ENCODE measurements at places on chromosomes 12 and 14.

DNA sequence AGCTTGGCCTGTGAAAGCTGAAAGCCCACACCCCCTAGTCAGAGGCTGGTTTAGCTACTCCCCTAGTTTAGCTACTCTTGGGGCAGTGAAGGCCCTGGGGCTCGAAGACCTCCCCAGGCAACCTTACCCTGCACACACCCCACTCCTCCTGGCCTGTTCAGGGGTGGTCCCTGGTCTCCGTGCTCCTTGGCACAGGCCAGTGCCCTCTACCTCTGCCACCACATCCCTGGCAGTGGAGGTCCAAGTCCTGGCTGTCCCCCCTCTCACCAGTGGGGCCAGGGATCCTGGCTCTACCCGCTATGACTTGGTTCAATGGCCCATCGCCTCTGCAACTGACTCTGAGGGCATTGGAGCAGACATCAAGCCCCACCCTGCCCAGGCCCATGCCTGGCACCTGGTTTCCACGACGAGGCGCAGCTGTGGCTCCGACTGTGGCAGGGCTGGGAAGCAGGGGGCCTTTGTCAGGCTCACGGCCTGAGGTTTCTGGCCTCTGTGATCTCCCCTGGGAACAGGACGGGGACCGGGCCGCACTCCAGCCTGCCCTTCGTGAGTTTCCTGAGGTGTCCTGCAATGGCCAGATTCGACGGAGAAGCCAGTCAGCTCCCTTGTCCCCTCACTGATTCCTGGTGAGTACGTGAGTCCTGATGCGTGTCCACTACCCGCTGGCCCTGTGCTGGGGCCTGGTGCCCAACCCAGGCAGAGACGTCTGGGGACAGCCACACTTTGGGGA is 5.7 kb downstream of the TMEM121 start:
- no peak for DNase-seq

- peak; percentile 13 for DNase-seq
Measured at GRCh38 chr14:63938198-63939005, 85.6 kb downstream of the SYNE2 start.

DNA sequence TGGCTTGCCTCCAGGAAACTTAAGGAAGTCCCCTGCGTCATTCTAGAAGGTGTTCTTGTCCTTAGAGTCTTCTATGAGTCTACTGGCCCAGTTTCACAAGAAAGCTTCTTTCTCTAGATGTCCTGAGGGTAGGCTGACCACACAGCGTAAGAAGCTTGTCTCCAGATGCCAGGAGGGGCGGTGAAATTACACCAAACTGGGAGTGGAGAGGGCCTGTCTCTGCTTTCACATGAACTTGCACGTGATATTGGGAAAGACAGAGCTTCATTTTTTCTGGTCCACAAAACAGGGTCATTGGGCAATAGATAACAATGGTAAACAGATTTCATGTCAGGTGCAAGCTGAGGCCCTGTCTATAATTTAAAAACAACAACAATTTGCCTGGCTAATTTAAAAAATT is 85.7 kb upstream of the TBX3 start:
- no peak for DNase-seq

GRCh38 chr12:56991319-56992246 is 14.8 kb downstream of the ZBTB39 start:
- no peak for DNase-seq

- DNase-seq = no peak
Measured at GRCh38 chr12:102249079-102249841, 51.6 kb upstream of the PMCH start.

GRCh38 chr14:91585856-91586255 is 75.7 kb upstream of the PPP4R3A start:
- no peak for DNase-seq

GRCh38 chr12:65463082-65463481 is 184.6 kb downstream of the MSRB3 start:
- DNase-seq = no peak

DNA sequence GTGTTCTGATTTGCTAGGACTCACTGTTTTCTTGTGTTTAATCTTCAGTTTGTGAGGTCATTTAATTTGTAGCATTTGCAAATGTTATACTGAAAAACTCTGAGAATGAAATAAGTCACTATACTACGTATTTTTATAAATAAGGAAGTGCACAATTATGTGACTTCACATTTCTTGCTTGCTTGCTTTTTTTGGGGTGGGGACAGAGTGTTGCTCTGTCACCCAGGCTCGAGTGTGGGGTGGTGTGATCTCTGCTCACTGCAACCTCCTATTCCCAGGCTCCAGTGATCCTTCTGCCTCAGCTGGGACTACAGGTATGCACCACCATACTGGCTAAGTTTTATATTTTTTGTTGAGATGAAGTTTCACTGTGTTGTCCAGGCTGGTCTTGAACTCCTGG is 32.7 kb downstream of the RBM25 start:
- no peak for DNase-seq

- no peak for DNase-seq
Measured at GRCh38 chr12:120488057-120488640, 7.8 kb upstream of the DYNLL1 start.

- no peak for DNase-seq
Measured at GRCh38 chr12:6020930-6021329, 75.9 kb upstream of the ANO2 start.

GRCh38 chr14:49160983-49161382 is 425.2 kb downstream of the RPS29 start:
- DNase-seq = no peak

DNA sequence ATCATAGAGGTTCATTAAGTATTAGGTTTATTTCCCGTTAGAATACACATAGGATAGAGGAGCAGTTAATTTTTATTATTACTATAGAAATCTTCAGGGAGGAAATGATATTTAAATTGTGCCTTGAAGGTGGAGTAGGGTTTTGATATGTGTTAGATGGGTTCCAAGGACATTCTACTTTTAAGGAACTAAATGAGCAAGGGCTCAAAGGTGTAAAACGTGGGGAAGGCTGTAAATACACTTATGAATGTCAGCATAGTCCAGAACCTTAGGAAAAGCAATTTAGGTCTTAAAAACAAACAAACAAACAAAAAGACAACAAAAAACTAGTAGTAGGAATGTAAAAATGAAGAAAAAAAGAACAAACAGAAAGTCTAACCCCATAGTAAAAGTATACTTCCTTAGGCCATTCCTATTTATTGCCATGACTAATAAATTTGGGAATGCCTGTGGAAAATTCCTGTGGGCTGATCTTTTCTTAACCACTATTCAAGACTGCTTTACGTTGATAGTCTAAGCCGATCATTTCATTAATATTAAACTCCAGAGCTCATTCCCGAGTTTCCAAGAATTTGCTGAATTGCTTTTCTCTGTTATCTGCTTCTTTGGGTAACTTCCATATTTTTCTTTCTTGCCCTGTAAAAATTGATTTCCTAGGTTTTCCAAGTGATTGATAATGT is 180.3 kb downstream of the RAD51B start:
- no peak for DNase-seq

GRCh38 chr12:44224399-44225148 is 388.7 kb downstream of the TMEM117 start:
- DNase-seq = no peak

GRCh38 chr12:108400481-108400880 is 61.4 kb upstream of the CMKLR1 start:
- DNase-seq = no peak

DNA sequence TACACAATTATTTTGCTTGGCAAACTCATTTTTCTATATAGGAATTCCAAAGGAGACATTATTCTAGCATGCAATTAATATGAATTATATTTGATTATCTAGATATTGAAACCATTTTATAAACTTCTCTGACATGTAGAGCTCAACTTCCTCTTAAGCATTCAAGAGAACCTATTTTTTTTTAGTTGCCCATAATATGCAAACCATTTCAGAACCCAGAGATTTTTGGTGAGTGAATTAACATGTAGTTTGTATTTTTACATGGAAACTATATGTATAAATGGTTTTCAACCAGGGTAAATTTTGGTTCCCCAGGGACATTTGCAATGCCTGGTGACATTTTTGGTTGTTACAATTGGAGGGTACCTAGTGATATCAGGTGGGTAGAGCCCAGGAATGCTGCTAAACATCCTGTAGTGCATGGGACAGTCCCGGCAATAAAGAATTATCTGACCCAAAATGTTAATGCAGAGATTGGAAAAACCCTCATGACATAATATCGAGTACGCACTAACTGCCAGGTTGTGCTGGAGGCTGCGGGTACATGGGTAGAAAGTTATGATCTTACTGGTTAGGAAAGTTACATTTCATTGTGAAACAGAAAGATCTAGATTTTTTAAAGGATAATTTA is 338.9 kb upstream of the GARIN2 start:
- no peak for DNase-seq

DNA sequence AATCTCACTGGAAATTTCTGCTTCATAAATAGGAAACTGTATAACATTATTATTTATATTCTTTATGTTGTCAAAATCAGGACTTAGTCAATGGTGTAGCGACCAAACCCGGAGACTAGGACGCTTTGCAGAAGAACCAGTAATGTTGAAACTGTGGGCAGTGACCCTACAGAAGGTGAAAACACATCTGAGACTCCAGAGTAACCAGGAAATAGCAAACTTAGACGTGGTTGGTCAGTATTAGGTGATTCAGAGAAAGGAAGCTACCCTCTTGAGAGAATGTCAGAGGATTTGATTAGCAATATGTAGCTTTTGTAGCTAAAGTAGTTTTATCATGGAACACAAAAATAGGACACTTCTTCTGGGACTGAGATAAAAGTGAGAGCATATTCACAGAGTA is 381.9 kb downstream of the SLC16A7 start:
- DNase-seq = no peak

DNA sequence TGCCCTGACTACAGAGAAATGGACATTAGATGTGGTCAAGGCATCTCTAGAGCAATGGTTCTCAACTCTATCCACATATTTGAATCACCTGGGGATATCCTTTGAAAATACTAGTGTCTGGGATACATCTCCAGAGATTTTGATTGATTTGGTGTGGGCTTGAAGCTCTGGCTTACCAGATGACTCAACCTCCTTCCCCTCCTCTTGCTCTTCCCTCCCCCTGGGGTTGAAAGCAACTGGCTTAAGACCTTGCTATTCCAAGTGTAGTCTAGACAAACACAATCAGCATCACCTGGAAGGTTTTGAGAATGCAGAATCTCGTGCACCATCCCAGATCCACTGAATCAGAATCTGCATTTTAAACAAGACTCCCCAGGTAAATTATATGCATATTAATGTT is 183.8 kb downstream of the DAD1 start:
- DNase-seq = no peak

DNA sequence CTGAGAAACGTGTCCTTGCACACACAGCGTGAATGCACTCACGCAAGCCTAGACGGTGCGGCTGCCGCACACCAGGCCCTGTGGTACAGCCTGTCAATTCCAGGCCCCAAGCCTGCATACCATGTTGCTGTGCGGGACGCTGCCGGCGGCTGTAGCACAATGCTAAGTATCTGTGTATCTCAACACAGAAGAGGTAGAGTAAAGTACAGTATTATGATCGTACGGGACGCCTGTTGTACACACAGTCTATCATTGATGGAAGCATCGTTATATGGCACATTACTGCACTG is 45.0 kb downstream of the AMN start:
- no peak for DNase-seq

- DNase-seq = no peak
Measured at GRCh38 chr12:113064395-113065125, 8.0 kb downstream of the DTX1 start.

GRCh38 chr14:67151082-67151666 is 38.1 kb upstream of the GARIN2 start:
- DNase-seq = no peak

GRCh38 chr12:89278169-89278568 is 74.1 kb downstream of the DUSP6 start:
- DNase-seq = no peak

DNA sequence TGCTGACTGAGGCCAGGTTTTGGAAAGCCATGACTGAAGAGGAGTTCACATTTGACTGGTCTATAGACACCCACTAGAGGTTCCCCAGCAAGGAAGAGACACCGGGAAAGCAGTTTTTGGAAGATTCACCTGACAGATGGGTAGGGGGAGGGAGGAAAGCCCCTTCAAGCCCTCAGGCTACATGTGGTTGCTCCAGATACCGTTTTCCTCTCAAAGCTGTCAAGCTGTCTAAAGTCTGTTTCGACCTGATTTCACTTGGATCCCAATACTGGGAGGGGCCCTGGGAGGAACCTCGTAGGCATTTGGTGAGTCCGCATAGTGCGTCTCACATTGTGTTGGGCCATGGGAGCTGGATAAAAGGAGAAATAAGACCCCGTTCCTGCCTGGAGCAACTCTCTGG is 1.7 kb upstream of the LRP1 start:
- DNase-seq = no peak

- DNase-seq = no peak
Measured at GRCh38 chr12:44774815-44775411, 101.2 kb downstream of the NELL2 start.

DNA sequence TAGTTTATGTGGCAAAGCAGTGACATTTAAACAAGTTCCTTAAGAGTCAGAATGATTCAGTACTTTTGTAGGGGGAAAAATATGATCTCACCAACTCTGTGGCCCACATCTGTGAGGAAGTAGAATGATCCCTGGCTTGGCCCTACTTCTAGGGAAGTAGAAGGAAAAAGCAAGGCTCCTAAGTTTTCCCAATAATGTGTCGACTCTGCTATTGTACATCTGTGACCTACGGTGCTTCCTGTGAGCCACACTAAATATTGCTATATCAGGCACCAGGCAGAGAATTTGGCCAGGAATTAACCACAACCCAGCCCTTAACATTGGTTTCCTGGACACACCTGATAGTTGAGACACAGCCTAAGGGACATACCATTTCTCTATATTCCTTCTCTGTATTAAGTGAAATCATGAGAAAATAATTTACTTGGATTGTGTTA is 9.3 kb upstream of the NID2 start:
- no peak for DNase-seq

- DNase-seq = no peak
Measured at GRCh38 chr14:36181417-36181816, 4.9 kb upstream of the PTCSC3 start.

DNA sequence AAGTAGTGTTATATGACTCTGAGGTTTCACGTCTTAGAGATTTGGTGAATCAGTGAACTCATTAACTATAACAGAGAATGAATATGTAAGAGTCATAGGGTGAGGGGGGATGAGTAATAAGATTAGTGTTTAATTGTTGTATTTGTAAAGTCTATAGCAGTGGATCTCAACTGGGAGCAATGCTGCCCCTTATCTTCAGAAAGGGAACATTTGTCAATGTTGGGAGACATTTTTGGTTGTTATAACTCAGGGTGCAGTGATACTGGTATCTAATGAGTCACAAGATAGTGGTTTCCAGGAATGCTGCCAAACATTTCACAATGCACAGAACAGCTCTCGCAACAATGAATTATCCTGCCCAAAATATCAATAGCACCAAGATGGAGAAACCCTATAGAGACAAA is 1193.7 kb downstream of the GALC start:
- no peak for DNase-seq

DNA sequence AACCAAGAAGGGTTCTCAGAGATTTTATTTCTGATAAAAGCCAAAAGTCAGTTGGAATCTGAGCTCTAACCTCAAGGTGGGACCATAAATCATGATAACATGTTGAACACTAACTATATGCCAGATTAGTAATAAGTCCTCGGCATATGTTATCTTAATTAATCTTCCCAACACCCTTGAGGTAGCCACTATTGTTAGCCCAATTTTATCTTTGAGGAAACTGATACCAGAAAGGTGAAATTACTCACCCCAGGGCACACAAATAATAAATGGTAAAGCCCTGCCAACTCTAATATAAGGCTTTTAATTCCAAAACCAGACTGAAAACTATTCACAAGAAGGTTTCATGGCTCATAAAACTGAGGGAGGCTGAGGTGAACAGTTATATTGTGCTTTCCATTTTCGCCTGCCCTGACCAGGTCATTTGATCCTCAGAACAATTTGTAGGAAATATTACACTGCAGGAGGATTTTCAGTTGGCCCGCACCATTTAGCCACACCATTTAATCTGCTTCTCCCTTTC is 16.1 kb upstream of the NUAK1 start:
- DNase-seq = no peak

Measured in GM06990 (cell line).